ENCODE measurements at places on chromosomes 13 and 19.

- DNase-seq, result no peak
Measured at GRCh38 chr19:34259367-34260095, 5.2 kb downstream of the GARRE1 start.

DNA sequence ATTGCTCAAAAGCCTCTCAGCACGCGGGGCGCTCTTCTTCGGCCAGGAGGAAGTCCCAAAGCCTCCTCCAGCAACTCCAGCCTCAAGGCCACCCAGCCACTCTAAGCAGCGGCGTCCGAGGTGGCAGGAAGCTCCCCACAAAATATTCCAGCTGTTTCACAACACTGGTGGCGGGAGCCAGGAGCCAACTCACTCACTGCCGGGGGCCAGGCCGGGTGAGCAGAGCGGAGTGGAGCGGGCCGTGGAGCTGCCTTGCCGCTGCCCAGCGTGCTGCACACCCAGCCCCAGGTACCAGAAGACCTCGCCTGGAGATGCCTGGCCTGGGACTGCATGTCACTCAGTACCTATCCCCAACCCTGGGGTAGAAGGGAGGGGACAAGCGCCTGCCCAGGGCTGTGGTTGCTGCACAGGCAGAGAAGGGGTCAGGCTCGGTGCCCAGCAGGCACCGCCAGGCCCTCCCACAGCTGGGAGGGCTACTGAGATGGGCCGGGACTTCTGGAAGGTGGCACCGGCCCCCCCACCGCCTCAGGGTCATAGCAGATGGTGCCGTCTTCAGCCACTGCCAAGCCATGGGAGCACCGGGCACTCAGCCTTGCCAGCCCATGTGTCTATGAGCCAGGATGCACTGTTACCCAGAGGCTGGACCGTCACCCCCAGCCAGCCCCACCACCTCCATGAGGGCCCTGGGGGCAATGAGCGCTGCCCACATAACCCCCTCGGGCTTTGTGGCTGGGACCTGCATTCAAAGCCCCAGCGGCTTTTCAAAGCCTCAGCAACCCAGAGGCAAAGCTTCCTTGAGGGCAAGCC is 59.2 kb downstream of the MLLT1 start:
- DNase-seq, result no peak

DNA sequence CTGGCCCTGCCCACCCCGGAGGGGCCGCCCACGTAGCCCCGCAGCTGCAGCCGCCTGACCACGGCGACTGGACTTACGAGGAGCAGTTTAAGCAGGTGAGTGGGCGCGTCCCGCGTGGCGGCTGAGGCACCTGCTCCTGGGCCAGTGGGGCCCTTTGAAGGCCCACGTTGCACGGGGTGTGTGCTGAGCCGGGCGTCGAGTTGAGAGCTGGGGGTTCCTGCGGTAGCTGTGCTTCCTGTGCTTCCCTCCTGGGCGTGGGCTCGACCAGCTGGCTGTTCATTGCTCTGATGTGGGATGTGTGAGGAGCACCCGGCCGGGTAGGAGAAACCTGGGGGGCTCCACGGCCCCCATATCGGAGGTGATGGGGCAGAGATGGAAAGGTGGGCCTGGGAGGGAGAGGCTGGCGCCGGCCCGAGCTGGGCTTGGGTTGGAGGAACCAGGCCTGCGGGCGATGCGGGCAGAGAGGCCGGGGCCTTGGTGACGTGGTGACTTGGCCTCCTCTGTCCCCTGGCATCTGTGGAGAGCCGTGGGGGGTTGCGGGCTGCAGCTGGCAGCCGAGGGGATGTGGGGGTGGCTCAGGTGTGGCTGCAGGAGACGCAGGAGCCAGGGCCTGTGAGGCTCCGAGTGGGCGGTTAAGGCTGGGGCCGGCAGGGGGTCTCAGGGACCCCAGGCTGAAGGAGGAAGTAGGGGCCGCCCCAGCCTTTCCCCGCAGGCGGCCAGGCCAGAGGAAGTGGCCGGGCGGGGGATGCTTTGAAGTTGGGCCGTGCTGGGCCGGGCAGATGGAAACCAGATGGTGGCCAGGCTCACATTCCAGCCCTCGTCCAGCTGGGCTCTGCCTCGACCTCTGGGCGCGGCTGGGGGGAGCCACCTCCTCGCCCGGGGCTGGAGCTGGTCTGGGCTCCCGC is 7.1 kb downstream of the ARID3A start:
- DNase-seq, result no peak

- no peak for DNase-seq
Measured at GRCh38 chr13:71214821-71215220, 652.2 kb downstream of the DACH1 start.

- no peak for DNase-seq
Measured at GRCh38 chr19:32822916-32823746, 46.4 kb downstream of the SLC7A9 start.

DNA sequence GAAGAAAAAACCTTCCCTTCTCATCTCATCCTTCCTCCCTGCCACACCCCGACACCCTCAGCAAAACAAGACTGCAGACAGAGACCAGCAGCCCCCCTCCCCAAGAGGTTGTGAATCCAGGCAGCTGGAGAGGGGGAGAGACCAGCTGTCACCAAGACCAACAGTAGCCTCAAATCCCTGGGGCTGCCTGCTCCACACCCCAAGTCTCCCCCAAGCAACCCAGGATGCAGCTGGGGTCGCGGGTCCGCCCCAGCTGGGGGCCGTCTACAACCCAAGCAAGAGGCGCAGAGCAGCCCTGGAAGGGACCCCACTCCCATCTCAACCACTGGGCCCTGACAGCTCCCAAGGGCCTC is 7.1 kb downstream of the KLF16 start:
- DNase-seq, result no peak

DNA sequence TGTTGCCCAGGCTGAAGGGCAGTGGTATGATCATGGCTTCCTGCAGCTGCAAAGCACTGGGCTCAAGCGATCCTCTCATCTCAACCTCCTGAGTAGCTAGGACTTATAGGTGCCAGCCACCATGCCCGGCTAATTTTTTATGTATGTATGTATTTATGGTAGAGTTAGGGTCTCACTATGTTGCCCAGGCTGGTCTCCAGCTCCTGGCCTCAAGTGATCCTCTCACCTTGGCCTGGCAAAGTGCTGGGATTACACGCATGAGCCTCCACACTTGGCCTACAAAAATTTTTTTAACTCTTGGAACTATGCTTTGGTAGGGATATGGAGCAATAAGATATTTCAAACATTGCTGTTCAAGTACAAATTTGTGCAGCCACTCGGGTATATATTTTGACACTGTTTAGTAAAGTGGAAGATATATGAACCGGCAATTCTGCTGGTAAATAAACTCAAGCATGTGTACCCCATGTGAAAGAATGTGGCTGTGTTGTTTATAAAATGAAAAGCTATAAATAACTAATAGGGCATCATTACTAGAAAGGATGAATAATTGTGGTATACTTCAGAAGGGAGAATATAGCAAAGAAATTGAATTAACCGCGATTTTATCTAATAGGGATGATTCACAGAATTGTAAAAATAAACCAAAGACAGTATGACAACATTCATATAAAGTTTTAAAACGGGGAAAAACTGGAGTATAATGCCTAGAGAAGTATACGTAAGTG is 1.1 kb downstream of the ZNF566 start:
- DNase-seq, result no peak

DNA sequence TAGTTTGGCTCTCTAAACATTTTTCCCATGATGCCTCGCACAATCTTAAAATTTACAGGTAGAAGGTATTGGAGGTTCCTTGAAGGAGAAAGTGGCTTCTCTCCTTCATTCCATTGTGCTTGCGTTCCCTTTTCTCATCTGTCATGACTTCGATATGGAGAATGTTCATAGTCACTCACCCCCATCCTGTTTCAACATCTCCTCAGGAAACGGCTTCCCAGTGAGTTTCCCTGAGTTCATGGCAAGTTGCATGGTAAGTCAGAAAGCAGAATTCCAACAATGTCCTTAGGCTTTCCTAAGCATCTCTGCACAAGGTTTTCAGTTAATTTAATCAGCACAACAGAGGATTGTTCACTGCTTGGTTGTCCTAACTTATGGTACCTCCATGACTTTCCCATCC is 581.8 kb upstream of the SLITRK5 start:
- no peak for DNase-seq

Data from NCI-H526 treated with DMSO at 0.1 percent for 48 hours (cell line).